Aorta (tissue), 5 donors: ENCODE measurements at places on chromosomes 13 and 19. TPM values are rescaled to one million over a fixed set of nuclear protein-coding genes. Genes with fewer than 3 reads are reported as not detected.

The CLEC17A gene
- not detected for total RNA-seq

The FAM124A gene
- 7.2 TPM for total RNA-seq

The ZNF837 gene
- 1.8 TPM for total RNA-seq

The PRSS57 gene
- not detected for total RNA-seq

- DNase-seq: no peak
- no peaks in the 10 kb centered on the region for H3K4me1 ChIP-seq
- no peak overlapping the region for H3K27ac ChIP-seq
- H3K36me3 ChIP-seq: peaks cover 11% of the 10 kb centered on the region
These were observed 15.7 kb upstream of the TEX29 start for GRCh38 chr13:111304603-111305289.

DNA sequence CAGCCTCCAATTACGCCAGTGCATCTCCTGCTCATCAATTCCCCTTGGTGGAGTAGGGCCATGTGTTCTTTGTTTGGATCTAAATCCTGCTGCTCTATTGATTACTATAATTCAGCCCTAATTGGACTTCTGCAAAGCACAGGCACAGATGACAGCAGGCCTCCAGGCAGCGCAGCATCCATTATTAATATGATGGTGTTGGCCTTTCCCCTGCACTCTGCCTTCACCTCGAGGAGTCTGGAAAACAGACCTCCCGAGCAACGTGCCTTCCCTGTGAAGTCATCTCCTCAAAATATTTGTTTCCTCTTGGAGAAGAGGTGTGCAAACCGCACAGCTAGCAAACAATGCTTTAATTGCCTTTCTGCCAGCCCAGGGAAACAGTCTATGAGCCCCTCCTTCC is 92.5 kb downstream of the UQCRFS1 start:
- DNase-seq: no peak
- no peak overlapping the region for H3K4me3 ChIP-seq
- H3K4me1 ChIP-seq: no peaks in the 10 kb centered on the region
- H3K27me3 ChIP-seq: no peaks in the 10 kb centered on the region
- H3K36me3 ChIP-seq: no peaks in the 10 kb centered on the region
- no peak overlapping the region for H3K27ac ChIP-seq

DNA sequence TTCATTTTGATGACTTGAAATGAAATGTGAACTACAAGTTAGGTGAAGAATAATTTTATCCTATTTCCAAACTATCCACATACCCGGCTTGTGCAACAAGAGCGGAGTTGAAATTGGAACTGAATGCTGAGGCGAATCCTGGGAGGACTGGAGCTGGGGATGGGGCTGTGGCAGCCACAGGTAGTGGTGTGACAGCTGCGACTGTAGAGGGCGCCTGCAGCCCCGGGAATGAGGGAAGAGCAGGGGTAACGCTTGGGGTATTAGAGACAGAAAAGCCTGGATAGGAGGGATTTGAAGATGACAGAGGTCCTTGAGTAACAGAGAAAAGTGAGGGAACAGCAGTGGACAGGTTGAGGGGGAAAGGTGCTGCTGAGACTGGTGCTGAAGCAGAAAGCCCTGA is 22.0 kb upstream of the STOML3 start:
- no peak for DNase-seq
- H3K36me3 ChIP-seq: peaks cover 5% of the 10 kb centered on the region
- H3K27me3 ChIP-seq: no peaks in the 10 kb centered on the region
- H3K4me3 ChIP-seq: no peak overlapping the region

GRCh38 chr19:53157626-53158025 is 1.2 kb downstream of the ZNF347 start:
- DNase-seq: no peak
- H3K27ac ChIP-seq: no peak overlapping the region
- H3K4me3 ChIP-seq: peak overlapping the region; percentile 65
- no peaks in the 10 kb centered on the region for H3K27me3 ChIP-seq
- no peaks in the 10 kb centered on the region for H3K4me1 ChIP-seq
- no peaks in the 10 kb centered on the region for H3K36me3 ChIP-seq

GRCh38 chr13:107034236-107034872 is 466.4 kb upstream of the ARGLU1 start:
- no peak overlapping the region for H3K27ac ChIP-seq
- no peaks in the 10 kb centered on the region for H3K4me1 ChIP-seq
- no peak for DNase-seq

- no peaks in the 10 kb centered on the region for H3K36me3 ChIP-seq
- no peaks in the 10 kb centered on the region for H3K4me1 ChIP-seq
- H3K27ac ChIP-seq: no peak overlapping the region
These were observed 161.6 kb upstream of the OBI1 start for GRCh38 chr13:78820541-78820940.

- H3K36me3 ChIP-seq: no peaks in the 10 kb centered on the region
- DNase-seq: no peak
- peaks cover 6% of the 10 kb centered on the region for H3K4me1 ChIP-seq
- H3K4me3 ChIP-seq: no peak overlapping the region
These were observed 600.7 kb downstream of the KCTD12 start for GRCh38 chr13:76285463-76285862.

DNA sequence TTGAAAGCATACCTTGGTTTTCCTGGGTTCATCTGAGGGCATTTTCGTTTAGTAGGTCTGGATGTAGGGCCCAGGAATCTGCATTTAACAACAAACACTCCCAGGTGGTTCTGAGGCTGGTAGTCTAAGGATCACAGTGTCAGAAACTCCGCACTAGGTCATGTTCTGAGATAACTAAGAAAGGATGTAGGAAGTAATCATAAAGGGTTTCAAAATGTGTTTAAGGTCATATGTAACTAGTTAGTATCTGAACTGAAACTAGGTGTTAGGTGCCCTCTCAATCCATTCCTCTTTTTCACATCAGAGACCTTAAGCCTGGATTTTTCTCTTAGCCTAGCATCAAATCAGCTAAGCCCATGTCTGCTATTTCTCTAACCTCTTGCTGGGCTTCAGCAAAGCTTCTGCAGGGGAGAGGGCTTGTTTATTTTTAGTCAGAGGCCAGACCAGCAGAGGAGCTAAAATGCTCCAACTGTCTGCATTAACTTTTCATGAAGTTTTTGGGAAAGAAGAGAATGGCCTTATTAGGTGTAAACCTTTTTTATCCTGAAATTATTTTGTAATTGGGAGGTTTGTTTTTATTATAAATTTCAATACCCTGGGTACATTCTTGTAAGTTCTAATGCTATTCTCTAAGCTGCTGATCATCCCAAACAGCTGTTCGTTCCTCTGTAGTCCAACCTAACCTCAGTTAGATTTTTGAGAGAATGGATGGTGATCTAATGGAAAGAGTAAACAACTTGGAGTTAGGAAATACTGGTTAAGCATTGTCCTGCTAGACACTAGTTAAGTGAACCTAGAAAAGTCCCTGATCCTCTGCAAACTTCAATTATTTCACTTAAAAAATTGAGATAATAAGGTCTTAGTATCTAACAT is 262.8 kb upstream of the RFC3 start:
- peak overlapping the region; percentile 19 for H3K27ac ChIP-seq
- DNase-seq: no peak
- H3K4me3 ChIP-seq: no peak overlapping the region
- H3K36me3 ChIP-seq: no peaks in the 10 kb centered on the region
- no peaks in the 10 kb centered on the region for H3K27me3 ChIP-seq
- no peaks in the 10 kb centered on the region for H3K4me1 ChIP-seq

GRCh38 chr13:46179491-46179908 is 2.5 kb downstream of the LCP1 start:
- H3K27ac ChIP-seq: no peak overlapping the region
- no peak for DNase-seq
- no peak overlapping the region for H3K4me3 ChIP-seq
- H3K4me1 ChIP-seq: no peaks in the 10 kb centered on the region
- no peaks in the 10 kb centered on the region for H3K36me3 ChIP-seq
- H3K27me3 ChIP-seq: no peaks in the 10 kb centered on the region

DNA sequence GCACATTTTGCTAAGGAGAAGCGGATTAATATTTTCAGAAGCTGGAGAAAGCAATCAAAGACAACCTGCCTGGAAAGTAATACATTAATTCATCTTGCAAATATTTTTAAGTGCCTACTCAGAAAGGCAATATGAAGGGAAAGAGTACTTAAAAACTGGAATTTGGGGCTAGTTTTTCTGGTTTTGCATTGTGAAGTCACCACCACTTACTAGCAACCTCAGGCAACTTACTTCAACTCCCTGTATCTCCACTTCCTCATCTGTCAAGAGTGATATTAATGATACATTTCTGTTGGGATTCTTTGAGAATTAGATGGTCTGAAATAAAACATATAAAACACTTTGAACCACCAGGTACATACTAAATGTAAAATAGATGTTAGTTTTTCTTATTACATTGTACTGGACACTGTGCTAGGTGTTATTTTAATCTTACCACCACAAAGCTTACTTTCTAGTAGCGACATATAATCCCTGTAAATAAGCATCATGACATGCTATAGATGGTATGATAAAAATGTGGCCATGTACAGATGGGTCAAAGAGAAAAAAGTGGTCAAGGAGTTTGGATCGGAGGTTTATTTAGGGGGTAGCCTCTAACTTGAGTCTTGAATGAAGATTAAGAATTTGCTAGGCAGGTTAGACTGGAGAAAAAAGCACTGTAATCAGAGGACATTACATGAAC is 101.2 kb downstream of the SPRY2 start:
- H3K4me3 ChIP-seq: no peak overlapping the region
- H3K36me3 ChIP-seq: no peaks in the 10 kb centered on the region
- no peaks in the 10 kb centered on the region for H3K4me1 ChIP-seq
- no peak overlapping the region for H3K27ac ChIP-seq
- DNase-seq: no peak
- no peaks in the 10 kb centered on the region for H3K27me3 ChIP-seq

GRCh38 chr13:79084802-79085424 is 321.1 kb downstream of the RBM26 start:
- no peaks in the 10 kb centered on the region for H3K27me3 ChIP-seq
- H3K36me3 ChIP-seq: no peaks in the 10 kb centered on the region
- no peak overlapping the region for H3K27ac ChIP-seq
- no peaks in the 10 kb centered on the region for H3K4me1 ChIP-seq

DNA sequence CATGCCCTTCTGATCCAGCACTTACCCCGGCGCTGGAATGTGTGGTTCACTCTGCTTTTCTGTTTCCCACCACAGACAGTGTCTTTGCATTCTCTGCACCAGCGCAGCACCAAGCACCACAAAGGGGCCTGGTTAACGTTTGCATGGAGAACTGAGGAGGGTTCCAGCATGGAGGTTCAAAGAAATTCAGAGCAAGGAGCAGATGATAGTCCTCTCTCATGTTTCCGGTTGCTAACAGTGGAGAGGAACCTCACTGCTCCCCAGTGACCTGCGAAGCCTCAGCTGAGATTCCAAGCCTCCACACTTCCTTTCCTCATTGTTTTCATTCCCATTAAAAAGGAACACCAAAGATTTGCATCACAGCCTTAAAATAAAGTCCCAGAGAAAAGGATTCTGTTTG is 99.7 kb downstream of the STARD13 start:
- DNase-seq: no peak
- H3K27me3 ChIP-seq: no peaks in the 10 kb centered on the region
- no peak overlapping the region for H3K27ac ChIP-seq
- H3K4me3 ChIP-seq: no peak overlapping the region
- peaks cover 5% of the 10 kb centered on the region for H3K4me1 ChIP-seq

DNA sequence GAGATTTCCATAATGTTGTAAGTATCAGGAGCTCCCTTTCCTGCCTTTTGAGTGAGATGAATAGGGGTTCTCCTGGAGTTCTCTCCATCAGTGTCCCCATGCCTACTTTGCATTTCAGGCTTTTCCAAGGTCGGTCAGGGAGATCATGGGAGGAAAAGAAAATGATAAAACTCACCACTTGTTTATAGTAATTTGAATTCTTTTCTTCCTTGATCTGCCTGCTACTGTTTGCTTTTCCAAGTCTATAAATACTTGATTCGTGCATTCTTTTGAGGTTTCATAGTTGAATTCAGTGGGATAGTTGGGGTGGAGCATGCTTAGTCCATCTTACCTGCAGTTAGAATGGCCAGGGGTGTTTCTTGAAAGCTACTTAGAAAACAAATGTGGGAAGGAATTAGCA is 51.5 kb downstream of the PCCA start:
- H3K27ac ChIP-seq: no peak overlapping the region
- no peak overlapping the region for H3K4me3 ChIP-seq
- H3K27me3 ChIP-seq: no peaks in the 10 kb centered on the region
- DNase-seq: no peak
- H3K36me3 ChIP-seq: no peaks in the 10 kb centered on the region

GRCh38 chr13:81722456-81722855 is 1381.5 kb upstream of the SPRY2 start:
- H3K36me3 ChIP-seq: no peaks in the 10 kb centered on the region
- DNase-seq: no peak
- H3K27me3 ChIP-seq: no peaks in the 10 kb centered on the region
- H3K27ac ChIP-seq: no peak overlapping the region

GRCh38 chr13:105255472-105255871 is 1280.0 kb downstream of the EFNB2 start:
- no peak overlapping the region for H3K27ac ChIP-seq
- H3K4me3 ChIP-seq: no peak overlapping the region
- H3K36me3 ChIP-seq: no peaks in the 10 kb centered on the region
- no peaks in the 10 kb centered on the region for H3K4me1 ChIP-seq
- DNase-seq: no peak

DNA sequence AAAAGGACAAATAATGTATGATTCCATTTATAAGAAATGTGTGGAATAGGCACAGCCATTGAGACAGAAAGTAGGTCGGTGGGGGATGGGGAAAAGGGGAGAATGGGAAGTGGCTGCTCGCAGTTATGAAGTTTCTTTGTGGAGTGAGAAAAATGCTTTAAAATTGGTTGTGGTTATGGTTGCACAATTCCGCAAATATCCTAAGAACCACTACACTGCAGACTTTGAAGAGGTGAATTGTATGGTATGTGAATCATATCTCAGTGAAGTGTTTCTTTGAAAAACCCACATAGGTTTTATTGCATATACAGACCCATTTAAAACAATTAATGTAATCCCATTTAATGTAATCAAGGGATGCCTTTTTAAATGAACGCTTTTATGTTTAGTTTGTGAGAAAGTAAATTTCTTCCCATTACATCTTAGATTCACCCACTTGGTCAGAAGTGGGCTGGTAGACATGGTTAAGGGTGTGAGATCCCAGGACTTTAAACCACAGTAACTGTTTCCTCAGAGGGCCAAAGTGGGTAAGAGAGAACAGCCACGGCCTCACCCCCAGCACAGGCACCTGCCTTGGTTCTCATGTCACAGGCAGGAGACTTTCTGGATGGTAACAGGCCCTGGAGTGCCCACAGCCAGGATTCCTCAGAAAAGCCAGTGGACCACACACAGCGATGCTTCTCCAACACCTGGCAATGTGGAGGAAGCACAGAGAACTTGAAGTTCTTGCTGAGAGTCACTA is 119.3 kb upstream of the GJB6 start:
- no peaks in the 10 kb centered on the region for H3K36me3 ChIP-seq
- no peak for DNase-seq
- H3K27me3 ChIP-seq: no peaks in the 10 kb centered on the region
- no peak overlapping the region for H3K27ac ChIP-seq
- H3K4me3 ChIP-seq: no peak overlapping the region

DNA sequence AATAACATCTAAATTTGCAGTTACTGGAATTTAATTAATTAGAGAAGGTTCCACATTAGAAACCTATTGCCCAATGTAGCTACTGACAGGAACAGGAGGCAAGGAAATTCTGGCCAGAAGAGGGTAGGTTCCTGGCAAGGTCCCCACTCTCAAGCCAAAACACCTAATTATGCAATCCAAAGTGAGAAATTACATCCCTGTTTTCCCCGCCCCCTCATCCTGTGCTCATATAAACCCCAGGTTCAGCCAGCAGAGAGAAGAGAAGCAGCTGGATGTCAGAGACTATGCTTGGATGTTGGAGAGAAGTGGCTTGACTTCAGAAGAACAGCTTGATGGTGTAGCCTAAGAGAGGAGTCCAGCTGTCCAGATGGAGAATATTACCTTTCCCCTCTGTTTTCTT is 951.3 kb upstream of the PRR20A start:
- no peaks in the 10 kb centered on the region for H3K27me3 ChIP-seq
- no peak for DNase-seq
- no peaks in the 10 kb centered on the region for H3K4me1 ChIP-seq
- H3K4me3 ChIP-seq: no peak overlapping the region
